ENCODE measurements at places on chromosomes 6 and 20. TPM values are rescaled to one million over a fixed set of nuclear protein-coding genes. Genes with fewer than 3 reads are reported as not detected.

Gene OR2H1
- total RNA-seq, result not detected

Gene IYD
- total RNA-seq, result not detected

Gene RGS19
- 17.7 TPM for total RNA-seq

Gene RNF182
- not detected for total RNA-seq

Gene JPH2
- total RNA-seq, result 314 TPM

Gene RAET1L
- not detected for total RNA-seq

Gene MAPK13
- 4.3 TPM for total RNA-seq

Gene MYBL2
- total RNA-seq, result 0.33 TPM

Gene CTSA
- total RNA-seq, result 70.2 TPM

Gene RIPPLY2
- not detected for total RNA-seq

Gene TPMT
- total RNA-seq, result 9.6 TPM

Gene SLC22A2
- not detected for total RNA-seq

Gene RAET1G
- 0.32 TPM for total RNA-seq

GRCh38 chr20:58003525-58003924 lies 224.9 kb downstream of the ANKRD60 start:
- no peak for DNase-seq
- H3K4me1 ChIP-seq, result peaks cover 14% of the 10 kb centered on the region
- H3K4me3 ChIP-seq, result no peak overlapping the region
- H3K27me3 ChIP-seq, result no peaks in the 10 kb centered on the region

DNA sequence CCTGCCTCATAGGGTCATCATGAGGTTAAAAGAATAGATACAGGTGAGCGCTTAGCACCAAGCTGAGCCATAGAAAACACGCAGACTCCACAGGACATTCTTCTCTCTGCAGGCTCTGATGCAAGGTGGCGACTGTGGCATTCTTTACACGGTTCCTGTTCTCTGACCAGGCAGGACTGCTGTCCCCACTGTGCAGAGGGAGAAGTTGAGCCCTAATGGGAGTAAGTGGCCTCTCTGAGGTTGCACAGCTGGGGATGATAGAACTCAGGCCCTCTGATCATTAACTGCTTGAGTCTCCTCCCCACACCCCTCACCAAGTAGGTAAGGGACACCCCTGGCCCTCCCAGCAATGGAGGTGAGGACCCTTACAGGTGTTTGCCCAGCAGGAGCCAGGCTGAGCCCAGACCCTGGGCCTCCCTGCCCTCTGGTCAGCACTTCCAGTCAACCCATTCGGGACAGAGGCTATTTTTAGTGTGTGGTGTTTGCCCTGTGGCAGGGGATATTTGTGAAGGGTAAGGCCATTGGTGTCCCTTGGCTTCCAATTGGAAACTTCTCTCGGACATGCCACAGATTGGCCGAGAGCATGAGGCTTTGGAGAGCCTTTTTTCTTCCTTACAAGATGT lies 116.8 kb downstream of the VEGFA start:
- no peak for DNase-seq
- no peaks in the 10 kb centered on the region for H3K36me3 ChIP-seq
- H3K27me3 ChIP-seq, result no peaks in the 10 kb centered on the region
- no peak overlapping the region for H3K4me3 ChIP-seq

- no peak overlapping the region for H3K4me3 ChIP-seq
- no peaks in the 10 kb centered on the region for H3K4me1 ChIP-seq
- no peaks in the 10 kb centered on the region for H3K27me3 ChIP-seq
- no peak for DNase-seq
- no peak overlapping the region for H3K27ac ChIP-seq
Measured at GRCh38 chr6:165034271-165034741, 275.1 kb downstream of the C6orf118 start.

GRCh38 chr20:25398376-25399036 lies 7.9 kb upstream of the ABHD12 start:
- H3K4me3 ChIP-seq, result no peak overlapping the region
- H3K36me3 ChIP-seq, result no peaks in the 10 kb centered on the region
- DNase-seq, result no peak
- no peak overlapping the region for H3K27ac ChIP-seq
- H3K4me1 ChIP-seq, result peaks cover 4% of the 10 kb centered on the region

GRCh38 chr6:49618257-49618656 lies 18.4 kb downstream of the RHAG start:
- H3K36me3 ChIP-seq, result no peaks in the 10 kb centered on the region
- H3K4me1 ChIP-seq, result no peaks in the 10 kb centered on the region
- H3K27me3 ChIP-seq, result no peaks in the 10 kb centered on the region
- H3K4me3 ChIP-seq, result no peak overlapping the region
- no peak overlapping the region for H3K27ac ChIP-seq
- DNase-seq, result no peak

DNA sequence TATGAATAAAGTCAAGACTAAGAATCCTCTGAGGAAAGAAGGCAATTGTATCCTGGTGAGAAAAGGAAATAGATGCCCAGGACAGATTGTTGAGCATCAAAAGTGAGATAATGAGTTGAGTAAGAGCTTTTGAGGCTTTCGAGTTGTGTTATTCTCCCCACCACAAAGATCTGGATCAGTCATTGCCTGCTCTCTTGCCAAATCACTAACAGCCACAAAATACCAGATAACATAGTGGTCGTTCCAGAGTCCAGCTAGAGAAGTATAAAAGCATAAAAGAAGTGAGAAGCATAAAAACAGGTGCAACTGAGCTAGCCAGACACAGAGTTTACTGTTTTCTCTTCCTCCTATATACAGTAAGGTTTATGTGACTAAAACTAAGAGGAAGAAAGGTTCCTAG lies 4.9 kb downstream of the SPINT4 start:
- H3K27me3 ChIP-seq, result no peaks in the 10 kb centered on the region
- H3K4me3 ChIP-seq, result no peak overlapping the region
- H3K27ac ChIP-seq, result no peak overlapping the region
- DNase-seq, result no peak
- no peaks in the 10 kb centered on the region for H3K36me3 ChIP-seq
- no peaks in the 10 kb centered on the region for H3K4me1 ChIP-seq

DNA sequence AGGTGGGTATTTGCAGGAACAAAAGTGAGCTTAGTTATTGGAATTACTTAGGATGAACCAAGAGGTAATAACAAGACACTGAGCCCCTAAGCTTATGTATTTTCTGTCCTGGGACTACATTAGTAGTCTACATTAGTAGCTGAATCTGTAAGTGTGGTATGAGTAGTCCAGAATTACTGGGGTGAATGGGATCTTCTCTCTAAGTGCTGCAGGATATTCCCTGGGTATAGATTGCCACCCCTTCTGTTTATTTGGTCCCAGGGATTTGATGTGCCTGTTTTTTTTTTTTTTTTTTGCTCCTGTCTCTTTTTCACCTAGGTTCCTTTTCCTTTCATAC lies 5.9 kb downstream of the CD2AP start:
- H3K27ac ChIP-seq, result no peak overlapping the region
- H3K27me3 ChIP-seq, result no peaks in the 10 kb centered on the region
- no peak for DNase-seq
- H3K36me3 ChIP-seq, result no peaks in the 10 kb centered on the region
- no peak overlapping the region for H3K4me3 ChIP-seq

GRCh38 chr6:77626426-77626825 lies 26.4 kb upstream of the MEI4 start:
- no peaks in the 10 kb centered on the region for H3K4me1 ChIP-seq
- no peaks in the 10 kb centered on the region for H3K36me3 ChIP-seq
- H3K4me3 ChIP-seq, result no peak overlapping the region
- H3K27ac ChIP-seq, result no peak overlapping the region
- no peaks in the 10 kb centered on the region for H3K27me3 ChIP-seq

DNA sequence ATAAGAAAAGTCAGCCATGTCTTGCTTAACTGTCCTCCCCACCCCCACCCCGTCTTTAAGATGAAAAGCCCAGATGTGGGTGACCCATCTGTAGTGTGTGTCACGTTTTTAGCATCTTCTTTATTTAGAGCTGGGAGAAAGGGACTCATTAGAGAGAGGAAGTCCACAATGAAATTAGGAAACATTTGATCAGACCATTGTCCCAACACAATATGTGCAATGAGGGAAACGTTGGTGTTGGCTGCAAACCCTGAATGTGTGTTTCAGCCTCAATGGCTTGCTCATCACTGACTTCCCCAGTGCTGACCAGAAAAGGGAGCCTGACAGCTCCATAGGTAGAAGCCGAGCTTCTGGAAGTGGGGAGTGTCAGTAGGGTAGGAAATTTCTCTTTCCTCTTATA lies 475.7 kb downstream of the CD83 start:
- H3K27me3 ChIP-seq, result no peaks in the 10 kb centered on the region
- H3K27ac ChIP-seq, result no peak overlapping the region
- H3K4me3 ChIP-seq, result no peak overlapping the region
- no peak for DNase-seq
- no peaks in the 10 kb centered on the region for H3K4me1 ChIP-seq

DNA sequence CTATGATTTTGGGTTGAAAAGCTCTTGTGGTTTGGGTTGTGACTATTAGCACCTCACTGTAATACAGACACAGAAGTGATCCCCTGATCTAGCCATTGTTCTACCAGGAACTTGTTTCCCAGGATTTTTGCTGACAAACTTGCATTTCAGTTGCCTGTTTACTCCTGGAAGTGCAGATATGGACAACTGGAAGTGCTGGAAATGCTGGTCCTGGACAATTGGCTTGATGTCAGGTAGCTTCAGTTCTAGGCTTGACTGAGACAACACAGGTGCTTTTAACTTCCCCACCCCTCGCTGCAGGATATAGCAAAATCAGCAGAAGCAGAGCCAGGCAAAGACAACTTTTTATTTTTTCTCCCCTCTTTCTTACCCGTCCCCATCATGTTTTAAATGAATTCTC lies 27.1 kb upstream of the FBXO30 start:
- H3K27ac ChIP-seq, result peak overlapping the region; percentile 84
- H3K4me3 ChIP-seq, result no peak overlapping the region
- H3K36me3 ChIP-seq, result no peaks in the 10 kb centered on the region
- peaks cover 52% of the 10 kb centered on the region for H3K4me1 ChIP-seq
- no peaks in the 10 kb centered on the region for H3K27me3 ChIP-seq
- DNase-seq, result no peak

- peaks cover 14% of the 10 kb centered on the region for H3K4me1 ChIP-seq
- DNase-seq, result no peak
- H3K27ac ChIP-seq, result no peak overlapping the region
- no peak overlapping the region for H3K4me3 ChIP-seq
- no peaks in the 10 kb centered on the region for H3K27me3 ChIP-seq
Measured at GRCh38 chr6:157194643-157195042, 128.7 kb downstream of the TMEM242 start.

DNA sequence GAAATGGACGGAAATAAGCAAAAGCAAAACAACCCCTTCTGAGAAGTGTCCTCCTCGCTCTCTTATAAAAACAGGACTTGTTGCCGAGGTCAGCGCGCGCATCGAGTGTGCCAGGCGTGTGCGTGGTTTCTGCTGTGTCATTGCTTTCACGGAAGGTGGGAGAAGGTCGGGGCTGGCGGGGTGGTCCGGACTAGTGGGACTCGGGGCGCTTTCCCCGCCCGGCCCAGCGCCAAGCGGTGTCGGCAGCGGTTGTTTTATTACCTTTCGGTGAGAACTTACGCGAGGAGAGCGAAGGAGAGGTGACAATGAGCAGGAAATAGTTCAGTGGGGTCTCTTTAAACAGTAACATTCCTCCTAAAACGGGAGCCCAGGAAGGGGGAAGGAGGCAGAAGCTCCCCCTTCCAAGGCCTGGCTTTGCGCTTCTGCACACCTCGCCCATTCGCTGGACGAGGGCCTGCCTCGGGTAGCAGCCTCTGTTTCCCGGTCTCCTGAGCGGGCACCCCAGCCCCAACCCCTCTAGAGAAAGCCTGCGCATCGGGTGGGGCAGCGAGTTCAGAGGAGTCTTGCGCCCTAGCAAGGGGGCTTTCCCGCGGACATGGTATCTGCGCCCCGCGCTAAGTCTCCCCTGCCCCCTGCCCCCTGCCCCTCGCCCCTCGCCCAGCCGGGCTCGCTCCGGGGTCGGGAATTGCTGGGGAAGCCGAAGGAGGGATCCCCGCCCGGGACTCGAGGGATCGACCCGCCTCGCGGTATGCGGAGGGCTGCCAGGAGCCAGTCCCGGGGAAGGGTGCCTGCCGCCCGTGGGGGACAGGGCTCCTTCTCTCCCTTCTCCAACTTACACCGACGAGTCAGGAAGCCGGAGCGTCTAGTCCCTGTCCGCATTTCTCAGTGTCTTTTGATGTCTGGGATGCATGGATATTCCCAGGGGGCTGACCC lies 1.2 kb upstream of the TBXT start:
- no peak for DNase-seq
- H3K4me3 ChIP-seq, result peak overlapping the region; percentile 49
- H3K36me3 ChIP-seq, result no peaks in the 10 kb centered on the region
- H3K27me3 ChIP-seq, result peaks cover 56% of the 10 kb centered on the region

DNA sequence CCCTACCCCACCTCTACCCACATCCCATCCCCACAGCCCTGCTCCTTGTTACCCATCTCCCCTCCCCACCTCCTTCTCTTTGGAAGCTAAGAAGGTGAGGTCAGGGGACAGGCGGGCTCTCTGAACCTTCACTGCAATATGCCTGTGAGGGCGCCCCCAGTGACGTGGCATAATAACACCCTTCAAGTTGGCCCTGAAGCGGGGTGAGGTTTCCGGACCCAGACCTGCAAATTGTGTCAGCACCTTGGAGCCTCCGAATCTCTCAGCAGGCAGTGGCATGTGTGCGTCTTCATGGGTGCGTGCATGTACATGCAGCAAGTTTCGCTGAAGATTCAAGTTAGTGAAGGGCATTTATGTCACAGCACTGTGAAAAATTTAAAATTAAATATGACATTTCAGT lies 114.6 kb downstream of the SOBP start:
- no peaks in the 10 kb centered on the region for H3K36me3 ChIP-seq
- H3K27ac ChIP-seq, result no peak overlapping the region
- peaks cover 24% of the 10 kb centered on the region for H3K4me1 ChIP-seq
- H3K27me3 ChIP-seq, result no peaks in the 10 kb centered on the region
- DNase-seq, result no peak
- H3K4me3 ChIP-seq, result no peak overlapping the region

DNA sequence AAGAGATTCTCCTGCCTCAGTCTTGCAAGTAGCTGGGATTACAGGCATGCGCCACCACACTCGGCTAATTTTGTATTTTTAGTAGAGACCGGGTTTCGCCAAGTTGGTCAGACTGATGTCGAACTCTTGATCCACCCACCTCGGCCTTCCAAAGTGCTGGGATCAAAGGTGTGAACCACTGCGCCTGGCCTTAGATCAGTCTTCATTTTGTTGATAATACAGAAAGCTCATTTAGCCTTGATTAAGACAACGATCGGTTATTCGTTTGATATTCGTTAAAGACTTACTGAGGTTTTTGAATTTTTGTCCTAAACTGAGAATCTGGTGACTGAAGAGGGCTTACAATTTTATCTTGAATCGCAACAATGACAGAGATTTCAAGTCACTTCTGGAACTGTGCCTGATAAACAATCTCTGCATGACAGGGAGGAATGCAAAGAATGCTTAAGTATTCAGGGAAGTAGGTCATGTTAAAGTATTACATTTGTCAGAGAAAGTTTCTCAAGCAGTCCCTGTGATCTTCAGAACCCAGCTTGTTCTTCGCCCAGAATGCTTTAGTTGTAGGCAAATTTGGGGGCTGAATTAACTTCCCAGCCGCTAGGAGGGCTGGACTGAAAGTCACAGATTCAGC lies 14.8 kb downstream of the AKAP12 start:
- no peak for DNase-seq
- H3K4me3 ChIP-seq, result peak overlapping the region; percentile 21
- no peaks in the 10 kb centered on the region for H3K27me3 ChIP-seq
- H3K27ac ChIP-seq, result peak overlapping the region; percentile 68
- H3K36me3 ChIP-seq, result no peaks in the 10 kb centered on the region

- no peaks in the 10 kb centered on the region for H3K36me3 ChIP-seq
- no peak overlapping the region for H3K27ac ChIP-seq
- no peak for DNase-seq
- no peaks in the 10 kb centered on the region for H3K27me3 ChIP-seq
Measured at GRCh38 chr6:91487696-91488392, 901.0 kb upstream of the MAP3K7 start.

- H3K36me3 ChIP-seq, result no peaks in the 10 kb centered on the region
- no peaks in the 10 kb centered on the region for H3K27me3 ChIP-seq
- no peak for DNase-seq
- no peak overlapping the region for H3K4me3 ChIP-seq
Measured at GRCh38 chr6:8881663-8882062, 446.3 kb upstream of the SLC35B3 start.
